ENCODE measurements at places on chromosomes 6 and 20.

DNA sequence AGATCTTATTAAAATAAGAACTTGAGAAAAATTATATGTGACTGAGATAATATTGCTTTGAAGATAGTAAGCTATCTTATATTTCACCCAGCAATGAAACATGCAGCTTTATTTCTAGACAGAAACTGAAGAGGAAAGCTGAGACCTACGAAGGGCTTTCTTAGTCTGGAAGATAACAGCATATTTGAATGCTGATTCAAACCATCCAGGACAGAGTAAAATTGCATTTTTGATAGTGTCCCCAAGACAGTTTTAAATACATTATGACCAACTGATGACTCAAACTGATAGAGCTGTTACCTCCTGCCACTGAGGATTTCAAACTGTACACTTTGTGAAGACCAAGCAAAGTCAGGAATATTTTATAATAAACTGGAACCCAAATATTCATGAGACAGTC is 409.6 kb downstream of the GRIK2 start:
- DNase-seq, result peak; percentile 55

GRCh38 chr6:19444041-19444440 is 393.1 kb upstream of the ID4 start:
- DNase-seq, result no peak

- DNase-seq, result no peak
Measured at GRCh38 chr20:40503119-40503518, 185.9 kb downstream of the MAFB start.

DNA sequence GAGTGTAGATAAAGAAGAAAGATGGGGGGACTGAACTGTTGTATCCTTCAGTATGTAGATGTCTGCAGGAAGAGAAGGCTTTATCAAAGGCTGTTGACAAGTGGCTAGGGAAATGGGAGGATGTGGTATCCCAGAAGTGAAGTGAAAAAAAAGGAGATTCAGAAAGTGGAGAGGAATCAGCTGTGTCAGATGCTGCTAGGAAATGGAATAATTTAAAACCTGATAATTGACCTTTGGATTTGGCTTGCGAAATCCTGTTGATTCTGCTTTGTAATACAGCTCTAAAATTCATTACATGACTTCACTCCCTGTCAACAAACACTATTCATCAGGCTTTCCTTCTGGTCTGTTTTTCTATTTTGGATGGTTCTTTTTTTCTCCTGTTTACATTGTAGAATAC is 41.7 kb downstream of the PHF3 start:
- no peak for DNase-seq

DNA sequence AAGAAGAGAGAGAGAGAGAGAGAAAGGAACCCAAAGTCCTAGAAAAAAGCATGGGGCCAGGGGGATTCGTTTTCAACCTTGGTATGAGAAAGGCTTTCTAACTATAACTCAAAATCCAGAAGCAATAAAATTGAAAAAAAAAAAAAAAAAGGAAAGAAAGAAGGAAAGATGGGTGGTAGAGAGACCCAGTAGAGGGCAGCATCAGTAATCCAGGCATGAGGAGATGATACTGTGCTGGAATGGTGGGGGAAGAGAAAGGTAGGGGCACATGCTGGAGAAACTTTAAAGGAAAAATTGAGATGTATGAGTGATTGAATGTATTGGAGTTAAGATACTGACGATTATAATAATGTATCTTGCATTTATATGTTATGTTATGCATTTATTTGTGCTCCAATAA is 1040.7 kb upstream of the FLRT3 start:
- no peak for DNase-seq

- DNase-seq, result no peak
Measured at GRCh38 chr20:55947701-55948100, 57.6 kb downstream of the CBLN4 start.

DNA sequence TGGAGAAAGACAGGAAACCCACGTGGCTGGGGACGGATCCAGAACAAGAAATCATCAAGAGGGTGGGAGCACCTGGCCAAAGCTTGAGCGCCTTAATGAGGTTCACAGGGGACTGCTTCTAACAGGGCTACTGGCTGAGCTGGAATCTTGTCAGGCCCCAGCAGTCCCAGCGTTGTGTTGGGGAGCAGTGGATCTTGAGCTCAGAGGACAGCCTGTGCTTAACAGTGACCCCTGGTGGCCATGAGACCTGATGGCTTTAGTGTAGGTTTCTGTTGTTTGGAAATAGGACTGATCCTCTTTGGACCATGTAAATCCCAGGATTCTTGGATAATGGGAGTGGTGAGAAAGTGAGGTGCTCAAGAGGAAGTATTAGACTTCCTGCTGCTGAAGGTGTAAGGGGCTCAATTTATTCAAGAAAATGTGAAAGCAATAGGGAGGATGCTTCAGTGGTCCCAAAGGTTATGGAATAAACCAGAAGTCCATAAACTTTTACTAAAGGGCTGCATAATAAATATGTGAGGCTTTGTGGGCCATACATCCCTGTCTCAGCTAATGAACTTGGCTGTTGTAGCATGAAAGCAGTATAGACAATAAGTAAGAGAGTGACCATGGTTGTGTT is 216.2 kb downstream of the NFATC2 start:
- DNase-seq, result peak; percentile 61

DNA sequence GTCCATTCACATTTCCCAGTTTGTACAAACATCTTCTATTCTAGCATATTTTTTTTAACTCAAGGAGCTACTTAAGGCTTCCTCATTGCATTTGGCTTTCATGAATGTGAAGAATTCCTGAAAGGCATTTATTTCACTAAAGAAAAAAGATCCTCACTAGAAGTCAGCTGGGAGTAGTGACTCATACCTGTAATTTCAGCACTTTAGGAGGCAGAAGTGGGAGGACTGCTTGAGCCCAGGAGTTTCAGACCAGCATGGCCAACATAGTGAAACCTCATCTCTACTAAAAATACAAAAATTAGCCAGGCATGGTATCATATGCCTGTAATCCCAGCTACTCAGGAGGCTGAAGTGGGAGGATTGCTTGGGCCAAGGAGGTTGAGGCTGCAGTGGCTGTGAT is 30.9 kb upstream of the XRN2 start:
- DNase-seq, result peak; percentile 18

- DNase-seq, result no peak
Measured at GRCh38 chr6:6798448-6798860, 209.9 kb downstream of the LY86 start.

GRCh38 chr20:47392015-47392720 is 35.7 kb upstream of the ZMYND8 start:
- peak; percentile 97 for DNase-seq

- DNase-seq, result no peak
Measured at GRCh38 chr20:20461551-20461950, 93.6 kb downstream of the INSM1 start.

DNA sequence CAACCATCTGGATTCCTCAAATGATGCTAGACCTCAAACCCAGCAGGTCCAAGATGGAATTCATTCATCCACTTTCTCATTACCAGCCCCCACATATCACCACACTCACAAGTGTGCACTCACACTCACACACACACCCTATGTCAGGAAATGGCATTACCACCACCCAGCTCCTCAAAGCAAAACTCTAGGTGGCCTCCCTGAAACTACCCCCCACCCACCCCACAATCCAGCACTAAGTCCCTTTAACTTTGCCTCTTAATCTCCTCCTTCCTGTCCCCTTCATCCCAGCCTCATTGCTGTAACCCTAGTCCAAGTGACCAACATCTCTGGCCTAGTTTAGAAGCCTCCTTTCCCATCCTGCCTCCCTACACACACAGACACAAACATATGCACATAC is 109.4 kb downstream of the TNFAIP3 start:
- no peak for DNase-seq

DNA sequence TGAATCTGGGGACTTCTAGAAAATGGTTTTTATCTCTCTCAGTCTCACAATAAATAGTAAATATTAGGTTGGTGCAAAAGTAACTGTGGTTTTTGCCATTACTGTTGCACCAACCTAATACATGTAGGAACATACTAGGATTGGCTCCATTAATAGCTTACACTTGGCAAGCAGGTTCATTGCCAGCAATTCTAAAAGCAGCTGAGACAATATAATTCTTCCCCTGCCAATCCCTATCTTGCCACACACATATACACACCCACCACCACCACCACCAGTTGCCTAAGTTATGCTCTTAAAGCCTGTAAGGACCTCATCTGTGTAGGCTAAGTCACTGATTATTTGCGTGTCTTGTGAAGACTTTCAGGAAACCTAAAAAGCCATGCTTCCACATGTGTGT is 145.1 kb downstream of the KIF16B start:
- DNase-seq, result no peak

DNA sequence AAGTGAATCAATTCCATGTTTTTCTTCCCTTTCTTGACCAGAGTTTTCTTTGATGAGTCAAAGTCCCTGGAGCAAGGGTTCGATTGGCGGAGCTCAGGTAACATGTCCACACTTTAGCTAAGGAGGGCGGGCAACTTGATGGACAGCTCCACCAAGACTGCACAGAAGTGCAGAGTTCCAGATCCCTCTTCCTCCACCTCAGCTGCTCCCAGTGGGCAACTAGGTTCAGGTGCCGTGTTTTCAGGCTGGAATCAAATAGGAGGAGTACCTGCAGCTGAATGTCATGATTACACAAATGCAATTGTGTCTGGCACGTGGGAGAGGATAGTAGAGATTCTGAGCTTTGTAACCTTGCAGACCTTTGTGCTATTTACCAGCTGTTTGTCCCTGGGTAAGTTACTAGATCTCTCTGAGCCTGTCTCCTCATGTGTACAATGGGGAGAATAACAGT is 1.9 kb upstream of the ELMO2 start:
- no peak for DNase-seq

DNA sequence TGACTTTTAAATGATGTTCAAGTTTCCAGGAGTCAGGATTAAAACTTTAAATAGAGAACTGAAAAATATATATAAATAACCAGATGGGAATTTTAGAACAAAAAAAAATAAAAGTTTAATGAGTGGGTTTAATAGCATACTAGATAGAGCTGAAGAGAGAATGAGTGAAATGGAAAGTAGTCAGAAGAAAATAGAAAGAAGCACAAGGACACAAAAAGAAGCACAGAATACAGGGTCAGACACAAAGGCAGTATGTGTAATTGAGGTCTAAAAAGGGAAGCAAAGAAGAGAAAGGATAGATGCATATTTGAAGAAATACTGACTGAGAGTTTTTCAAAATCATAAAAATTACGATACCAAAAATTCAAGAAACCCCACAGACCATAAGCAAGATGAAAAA is 159.8 kb upstream of the FERMT1 start:
- no peak for DNase-seq

DNA sequence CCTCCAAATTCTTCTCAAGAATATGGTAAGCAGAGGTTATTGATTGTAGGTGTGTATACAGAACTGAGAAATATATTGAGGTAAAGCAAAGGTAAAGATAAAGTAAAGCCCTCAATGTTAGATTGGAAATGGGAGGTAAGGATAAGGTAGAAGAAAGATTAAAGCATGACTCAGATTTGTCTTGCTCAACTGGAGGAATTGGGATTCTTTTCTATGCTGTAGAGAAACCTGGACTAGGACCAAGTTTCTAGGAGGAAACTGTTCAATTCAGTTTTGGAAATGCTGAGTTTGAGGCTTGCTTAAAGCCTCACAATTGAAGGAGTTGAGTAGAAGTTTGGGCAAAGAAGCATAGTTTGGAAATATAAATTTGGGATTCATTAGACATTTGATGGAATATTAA is 634.0 kb upstream of the PTCHD4 start:
- peak; percentile 80 for DNase-seq

- DNase-seq, result no peak
Measured at GRCh38 chr20:43392561-43392960, 65.1 kb upstream of the SRSF6 start.

GRCh38 chr20:32762754-32763201 is 593 bp downstream of the DNMT3B start:
- no peak for DNase-seq

DNA sequence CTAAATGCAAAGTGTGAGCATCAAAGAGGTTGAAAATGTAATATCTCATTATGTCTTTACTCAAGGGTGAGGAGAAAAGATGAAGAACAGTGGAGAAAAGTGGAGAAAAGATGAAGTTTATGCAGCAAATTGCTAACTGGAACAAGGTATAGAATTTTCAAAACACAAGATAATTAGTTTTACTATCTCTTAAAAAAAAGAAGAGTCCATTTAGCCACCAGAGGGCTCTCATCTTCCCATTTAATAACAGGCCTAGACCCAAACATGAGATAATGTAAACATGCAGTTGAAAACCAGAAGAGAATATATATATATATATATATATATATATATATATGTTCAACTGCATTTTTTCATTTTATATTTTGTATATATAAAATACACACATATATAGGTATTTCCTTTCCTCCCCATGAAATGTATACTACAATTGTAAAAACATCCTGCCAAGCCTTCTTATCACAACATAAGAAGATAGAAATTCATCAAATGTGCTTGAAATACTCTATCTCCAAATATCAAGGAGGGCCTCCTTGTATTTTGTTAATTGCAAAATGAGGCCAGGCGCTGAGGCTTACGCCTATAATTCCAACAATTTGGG is 78.4 kb downstream of the ADTRP start:
- peak; percentile 82 for DNase-seq

GRCh38 chr6:134223796-134224420 is 94.0 kb downstream of the SGK1 start:
- peak; percentile 96 for DNase-seq

GRCh38 chr20:59205044-59205443 is 41.4 kb downstream of the ZNF831 start:
- no peak for DNase-seq

DNA sequence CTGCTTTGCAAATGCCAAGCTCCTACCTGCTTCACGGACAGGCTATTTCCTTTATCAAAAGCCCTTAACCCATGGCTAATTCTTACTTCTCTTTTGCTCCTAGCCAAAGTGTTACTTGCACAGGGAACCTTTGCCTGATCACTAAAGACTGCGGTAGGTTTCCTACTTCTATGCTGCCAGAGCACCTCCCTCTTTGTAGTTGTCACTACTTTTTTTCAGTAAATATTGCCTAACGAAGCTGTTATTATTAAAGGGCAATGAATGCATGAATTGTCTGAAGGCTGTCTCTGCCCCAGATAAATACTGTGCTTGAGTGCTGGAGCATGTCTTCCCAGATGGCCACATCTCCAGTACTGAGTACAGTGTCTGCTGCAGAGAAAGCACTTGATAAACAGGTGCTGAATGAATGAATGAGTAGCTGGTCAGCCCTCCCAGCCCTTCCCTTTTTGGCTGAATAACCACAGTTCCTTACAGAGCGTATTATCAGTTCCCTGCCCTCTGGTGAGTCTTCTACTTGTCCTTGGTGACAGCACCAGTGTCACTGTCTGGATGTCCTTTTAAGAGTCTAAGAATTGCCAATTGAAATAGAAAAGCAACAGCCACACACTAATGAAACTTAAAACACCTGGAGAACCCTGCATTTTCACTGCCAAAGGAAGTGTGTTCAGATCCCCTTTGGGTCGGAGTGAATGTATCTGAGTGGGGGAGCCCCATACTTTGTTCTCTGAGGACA is 73.6 kb upstream of the TRAF3IP2 start:
- no peak for DNase-seq

- no peak for DNase-seq
Measured at GRCh38 chr6:30683183-30683979, 3.1 kb downstream of the PPP1R18 start.

- DNase-seq, result no peak
Measured at GRCh38 chr20:6940876-6941275, 173.4 kb downstream of the BMP2 start.
